ENCODE measurements at places on chromosomes 7 and 10.

DNA sequence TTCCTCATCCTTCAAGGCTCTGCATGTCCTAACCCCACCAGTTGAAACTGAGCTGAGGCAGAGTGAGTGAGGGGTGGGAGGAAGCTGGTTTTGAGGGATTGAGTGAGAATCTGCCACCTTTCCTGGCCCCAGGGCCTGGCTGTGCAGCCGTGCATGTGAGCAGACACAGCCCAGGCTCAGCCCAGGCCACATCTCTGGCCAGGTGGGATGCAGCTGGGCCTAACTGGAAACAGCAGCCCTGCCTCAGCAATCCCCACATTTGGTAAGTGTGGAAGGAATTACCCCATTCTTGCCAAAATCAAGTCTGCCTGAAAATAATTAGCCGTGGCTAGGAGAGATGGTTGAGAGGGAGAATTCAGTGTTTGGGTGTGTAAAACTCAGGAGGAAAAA lies 116.6 kb downstream of the NEURL1 start:
- DNase-seq, result no peak

DNA sequence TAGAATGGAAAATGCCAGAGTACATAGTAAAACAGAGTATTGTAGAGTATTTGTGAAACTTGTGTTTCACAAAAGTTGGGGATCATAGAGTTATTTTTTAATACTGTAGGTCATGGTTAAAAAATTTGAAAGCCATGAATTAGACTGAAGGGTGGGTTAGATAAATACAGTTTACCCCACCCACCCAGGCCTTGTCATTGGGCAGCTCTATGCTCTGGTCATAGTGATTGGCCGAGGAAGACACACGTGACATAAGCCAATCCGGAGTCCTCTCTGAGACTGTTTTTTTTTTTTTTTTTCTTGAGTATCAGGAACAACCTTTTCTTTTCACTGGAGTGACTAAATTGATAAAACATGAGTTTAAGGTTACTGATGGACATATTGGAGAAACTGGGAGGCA lies 33.3 kb upstream of the ORC5 start:
- no peak for DNase-seq

GRCh38 chr7:123260428-123260960 lies 60.7 kb upstream of the SLC13A1 start:
- DNase-seq, result no peak

GRCh38 chr10:22631646-22632278 lies 82.6 kb downstream of the PIP4K2A start:
- DNase-seq, result no peak

GRCh38 chr7:45596665-45597095 lies 22.5 kb downstream of the ADCY1 start:
- DNase-seq, result no peak

All from cortex of kidney (tissue), 1 donor.